ENCODE measurements at places on chromosomes 1 and 21.

DNA sequence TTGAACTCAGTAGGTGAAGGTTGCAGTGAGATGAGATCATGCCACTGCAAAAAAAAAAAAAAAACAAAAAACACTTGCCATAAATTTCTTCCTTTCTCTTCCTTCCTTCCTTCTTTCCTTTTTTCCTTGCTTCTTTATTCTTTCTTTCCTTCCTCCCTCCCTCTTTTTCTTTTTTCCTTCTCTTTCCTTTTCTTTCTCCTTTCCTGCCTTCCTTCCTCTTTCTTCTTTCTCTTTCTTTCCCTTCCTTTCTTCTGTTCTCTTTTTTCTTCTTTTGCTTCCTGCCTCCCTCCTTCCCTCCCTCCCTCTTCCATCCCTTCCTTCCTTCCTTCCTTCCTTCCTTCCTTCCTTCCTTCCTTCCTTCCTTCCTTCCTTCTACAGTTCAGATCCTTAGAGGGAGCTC lies 71.2 kb downstream of the LYPLAL1 start:
- no peak for DNase-seq

GRCh38 chr1:116460261-116460660 lies 87.2 kb downstream of the ATP1A1 start:
- no peak for DNase-seq

GRCh38 chr1:203776636-203777035 lies 11.7 kb downstream of the LAX1 start:
- peak; percentile 25 for DNase-seq

DNA sequence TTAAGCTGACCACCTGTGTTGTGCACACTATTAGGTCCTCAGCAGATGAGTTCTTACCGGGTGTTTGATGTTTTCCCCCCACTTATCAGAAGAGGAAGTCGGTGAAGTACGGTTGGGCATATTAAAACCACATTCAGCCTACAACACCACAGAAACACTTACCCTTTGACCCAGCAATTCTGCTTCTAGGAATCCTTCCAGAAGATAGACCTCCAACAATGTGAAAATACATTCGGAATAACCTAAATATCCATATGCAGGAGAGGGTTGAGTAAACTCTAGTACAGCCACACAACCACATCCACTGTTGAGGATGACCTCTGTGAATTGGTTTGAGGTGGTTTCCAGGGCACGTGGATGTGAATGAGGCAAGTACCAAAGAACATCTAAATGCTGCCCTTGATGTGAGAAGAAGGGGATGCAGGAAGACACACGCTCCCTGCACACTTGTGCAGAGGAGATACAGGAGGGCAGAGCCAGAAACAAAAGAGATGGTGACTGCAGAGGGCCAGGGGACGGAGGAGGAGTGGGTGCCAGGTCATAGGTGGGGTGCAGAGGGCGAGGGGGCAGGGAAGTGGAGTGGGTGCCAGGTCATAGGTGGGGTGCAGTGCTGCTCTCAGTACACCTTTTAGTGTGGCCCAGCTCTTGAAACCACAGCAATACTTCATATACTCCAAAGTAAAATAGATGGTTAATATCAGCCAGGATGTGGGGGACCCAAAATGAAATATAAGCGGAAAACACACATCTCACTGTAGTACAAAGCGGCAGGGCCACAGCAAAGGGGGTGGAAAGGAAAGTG lies 12.8 kb downstream of the ADARB1 start:
- no peak for DNase-seq

GRCh38 chr21:44079446-44079845 lies 27.8 kb upstream of the PWP2 start:
- DNase-seq: no peak

- no peak for DNase-seq
Observed at GRCh38 chr1:111649648-111650047, 30.1 kb downstream of the RAP1A start.

- no peak for DNase-seq
Observed at GRCh38 chr1:29858646-29859045, 622.3 kb downstream of the PTPRU start.

- no peak for DNase-seq
Observed at GRCh38 chr1:9649769-9650168, 1.8 kb upstream of the PIK3CD start.

DNA sequence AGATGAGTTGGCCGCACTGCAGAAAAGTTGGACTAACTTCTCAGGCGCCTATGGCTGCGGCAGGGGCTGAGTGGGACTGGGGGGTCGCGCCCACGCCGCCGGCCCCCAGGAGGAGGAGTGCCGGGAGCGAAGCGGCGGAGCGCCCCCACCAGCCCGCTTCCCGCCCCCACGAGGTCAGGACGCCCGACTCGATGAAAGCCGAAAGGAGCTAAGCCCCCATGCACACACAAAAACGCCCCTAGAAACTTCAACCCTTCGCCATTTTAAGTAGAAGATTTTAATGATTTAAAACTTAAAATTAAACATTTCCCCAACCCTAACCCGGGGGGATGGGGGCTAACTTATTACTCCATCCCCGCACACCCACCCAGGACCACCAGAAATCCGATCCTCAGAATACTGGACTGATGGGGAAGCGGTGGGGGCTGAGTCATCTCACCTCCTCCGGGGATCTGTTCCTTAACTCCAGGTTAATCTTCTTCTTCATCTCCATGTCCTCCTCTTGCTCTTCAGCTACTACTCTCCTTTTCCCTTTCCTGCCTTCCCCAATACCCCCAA lies 539 bp downstream of the ANP32E start:
- DNase-seq: peak; percentile 60

DNA sequence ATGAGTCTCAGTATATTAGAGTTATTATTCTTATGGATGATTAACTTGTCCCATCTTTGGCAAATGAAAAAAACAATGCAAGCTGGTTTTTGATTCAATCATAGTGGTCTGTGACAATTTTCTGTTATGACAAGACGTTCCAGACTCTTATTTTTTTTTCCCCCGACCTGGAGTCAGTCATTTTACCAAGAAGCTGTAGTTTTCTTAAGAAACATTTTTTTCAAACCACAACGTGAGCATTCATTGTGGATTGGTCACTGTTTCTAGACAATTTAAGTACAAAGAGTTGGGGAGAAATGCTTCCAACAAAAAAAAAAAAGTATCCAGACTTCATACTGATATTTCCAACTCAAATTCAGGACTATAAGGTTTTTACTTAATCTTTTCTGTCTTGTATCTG lies 8.0 kb upstream of the ANGPTL3 start:
- DNase-seq: no peak

- DNase-seq: no peak
Observed at GRCh38 chr1:63601463-63601862, 8.3 kb downstream of the PGM1 start.

GRCh38 chr1:56626546-56626945 lies 18.6 kb upstream of the PRKAA2 start:
- no peak for DNase-seq

- no peak for DNase-seq
Observed at GRCh38 chr1:66628926-66629325, 95.0 kb downstream of the SGIP1 start.

GRCh38 chr1:231918239-231919015 lies 291.8 kb downstream of the DISC1 start:
- no peak for DNase-seq

- DNase-seq: peak; percentile 35
Observed at GRCh38 chr1:181089676-181090544, 1.4 kb downstream of the IER5 start.

DNA sequence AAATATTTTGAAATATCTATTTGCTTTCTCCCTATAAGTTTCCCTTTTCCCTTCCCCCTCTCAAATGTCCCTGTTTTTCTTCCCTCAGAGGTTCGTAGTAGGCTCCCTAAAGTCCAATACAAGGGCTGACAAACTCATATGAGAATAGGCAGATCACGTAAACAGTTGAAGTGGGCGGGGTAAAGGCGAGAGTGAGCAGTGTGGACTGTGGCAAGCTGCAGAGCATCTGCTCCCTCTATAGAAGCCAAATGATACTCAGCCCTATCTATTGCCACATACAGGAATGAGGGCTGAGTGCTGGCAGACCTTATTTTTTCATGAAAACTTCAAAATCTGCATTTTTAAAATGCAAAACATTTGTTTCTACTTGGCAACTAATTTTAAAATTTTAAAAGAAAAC lies 26.3 kb downstream of the PRDX6 start:
- no peak for DNase-seq

DNA sequence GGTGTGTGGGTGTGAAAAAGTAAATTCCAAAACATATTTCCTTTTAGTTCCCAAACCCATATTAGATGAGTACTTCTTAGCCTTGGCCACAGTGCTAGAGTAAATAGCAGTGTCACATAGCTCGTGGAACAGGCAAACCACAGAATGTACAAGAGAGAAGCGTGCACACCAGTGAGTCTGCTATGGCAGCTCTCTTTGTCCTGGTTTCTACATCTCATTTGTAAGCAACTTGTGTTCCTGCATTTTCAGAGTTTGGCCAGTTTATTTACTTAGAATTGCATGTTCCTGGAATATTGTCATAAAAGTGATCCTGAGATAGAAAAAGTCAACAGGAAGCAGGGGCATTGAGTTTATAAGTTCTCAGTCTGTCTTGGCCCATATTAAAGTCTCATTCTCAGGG lies 142.1 kb downstream of the DHRS3 start:
- DNase-seq: no peak

- no peak for DNase-seq
Observed at GRCh38 chr1:12528021-12528852, 89.8 kb downstream of the DHRS3 start.

- DNase-seq: no peak
Observed at GRCh38 chr21:21102896-21103295, 104.7 kb downstream of the NCAM2 start.

GRCh38 chr1:151790940-151791651 lies 796 bp upstream of the TDRKH start:
- DNase-seq: no peak

DNA sequence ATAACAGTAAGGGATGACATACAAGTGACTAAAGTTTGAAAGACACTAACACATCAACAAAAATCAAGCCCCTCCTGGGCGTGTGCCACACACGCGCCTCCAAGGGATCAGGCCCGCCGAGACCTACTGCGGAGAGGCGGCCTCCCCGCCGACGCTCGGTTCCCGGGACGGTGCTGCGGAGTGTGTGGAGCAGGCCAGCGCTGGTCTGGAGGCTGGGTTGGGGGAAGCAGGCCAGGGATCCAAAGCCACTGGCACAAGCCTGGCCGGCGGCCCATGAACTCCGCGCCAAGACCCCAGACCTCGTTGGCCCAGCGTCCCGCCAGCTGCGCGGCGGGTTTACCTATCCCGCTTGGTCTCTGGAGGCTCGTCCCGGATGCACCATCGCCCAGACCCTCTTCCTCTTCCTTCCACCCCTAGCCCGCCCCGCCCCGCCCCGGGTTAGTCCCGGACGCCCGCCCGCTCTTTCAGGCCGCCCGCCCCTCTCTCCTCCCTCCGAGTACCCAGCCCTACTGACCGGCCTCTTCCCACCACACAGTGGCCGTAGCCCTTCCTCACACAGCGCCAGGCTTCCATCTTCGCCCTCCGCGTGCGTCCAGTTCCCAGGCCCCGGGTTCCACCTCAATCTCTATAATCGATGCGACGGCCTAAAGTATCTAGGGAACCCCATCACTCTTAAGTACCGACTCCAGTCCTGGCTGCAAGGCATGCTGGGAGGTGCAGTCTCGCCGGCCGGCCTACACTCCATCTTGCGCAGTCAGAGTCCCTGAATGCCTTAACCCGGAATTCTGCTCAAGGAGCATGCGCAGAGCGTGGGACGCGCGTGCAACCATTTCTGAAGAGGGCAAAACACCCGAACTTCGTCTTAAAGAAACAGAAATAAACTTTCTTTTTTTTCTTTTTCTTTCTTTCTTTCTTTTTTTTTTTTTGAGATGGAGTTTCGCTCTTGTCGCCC lies at the start of gene ANGEL2:
Gene ANGEL2, minus strand, starts transcription at position 769 of the 952 bp plus-strand sequence. Its CDS starts 196 bp downstream, at position 573.
- peak; percentile 97 for DNase-seq

GRCh38 chr1:118627435-118627834 lies 360.7 kb downstream of the TBX15 start:
- DNase-seq: no peak

GRCh38 chr1:172727275-172727857 lies 68.5 kb downstream of the FASLG start:
- DNase-seq: no peak

DNA sequence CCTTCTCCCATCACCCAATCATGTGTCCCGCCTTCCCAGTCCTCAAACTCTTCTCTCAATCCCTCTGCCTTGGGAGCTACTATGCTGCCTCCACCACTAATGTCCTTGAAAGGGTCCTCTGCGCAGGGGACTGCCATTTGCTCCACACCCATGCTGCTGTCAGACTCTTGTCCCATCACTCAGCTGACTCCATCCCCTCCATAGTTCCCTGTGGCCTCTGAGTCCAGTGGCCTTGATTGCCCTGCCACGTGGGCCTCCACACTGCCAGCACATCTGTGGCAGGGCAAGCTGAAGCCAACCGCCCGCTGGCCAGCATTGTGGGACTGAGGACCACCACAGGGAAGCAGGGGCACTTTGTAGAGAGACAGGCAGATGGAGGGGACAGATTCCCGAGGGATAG lies 1.3 kb upstream of the TNNT2 start:
- DNase-seq: no peak

GRCh38 chr1:160521554-160521953 lies 1.5 kb downstream of the SLAMF6 start:
- no peak for DNase-seq

GRCh38 chr1:207847116-207847515 lies 63.8 kb downstream of the CD34 start:
- DNase-seq: no peak

GRCh38 chr21:43758811-43759210 lies 17.3 kb downstream of the CSTB start:
- DNase-seq: no peak

DNA sequence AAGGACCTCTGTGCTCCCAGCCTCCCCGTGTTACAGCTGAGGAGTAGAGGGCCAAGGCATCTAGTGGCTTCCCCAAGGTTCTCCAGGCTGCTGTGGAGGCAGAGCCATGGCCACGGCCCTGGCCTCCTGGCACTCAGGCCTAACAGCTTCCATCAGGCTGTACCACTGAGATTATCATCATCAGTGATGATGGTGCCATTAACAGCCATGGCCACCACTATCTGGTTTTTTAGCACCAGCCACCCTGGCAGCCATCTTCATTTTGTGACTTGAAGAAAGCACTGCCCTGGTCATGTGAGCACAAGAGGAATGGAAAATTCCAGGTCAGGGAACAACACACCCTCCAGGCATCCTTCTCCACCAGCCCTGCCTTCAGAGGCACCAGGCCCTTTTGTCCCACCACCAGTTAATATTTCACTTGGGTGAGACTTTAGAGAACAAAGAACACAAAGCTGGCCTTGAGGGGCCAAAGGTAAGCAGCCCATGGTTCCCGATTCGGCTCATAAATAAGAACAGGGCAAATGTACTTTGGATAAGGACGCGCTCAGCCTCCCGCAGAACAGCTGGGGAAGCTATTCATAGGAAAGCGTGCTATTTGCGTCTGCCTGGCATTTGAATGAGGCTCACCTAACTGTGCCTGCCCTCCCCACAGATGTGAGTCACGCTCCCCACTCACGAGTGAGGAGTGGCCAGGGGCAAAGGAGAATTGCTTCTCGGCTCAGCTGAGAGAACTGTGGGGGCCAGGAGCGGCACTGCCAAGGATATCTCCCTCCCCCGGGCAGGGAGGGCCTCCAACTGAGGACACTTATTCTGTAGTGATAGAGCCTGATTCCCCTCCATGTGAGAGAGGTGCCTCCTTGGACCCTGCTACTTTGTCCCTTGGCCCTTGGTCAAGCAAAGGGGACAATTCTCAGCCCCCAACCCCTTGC lies 95.6 kb downstream of the CD58 start:
- no peak for DNase-seq

- DNase-seq: no peak
Observed at GRCh38 chr1:51651552-51651942, 34.7 kb downstream of the OSBPL9 start.

Measured in nucleus accumbens (tissue), 56 donors.